Suppressor macrophage treated with lipopolysaccharide for 1 hour (primary cell): ENCODE measurements at places on chromosomes 3 and 15.

DNA sequence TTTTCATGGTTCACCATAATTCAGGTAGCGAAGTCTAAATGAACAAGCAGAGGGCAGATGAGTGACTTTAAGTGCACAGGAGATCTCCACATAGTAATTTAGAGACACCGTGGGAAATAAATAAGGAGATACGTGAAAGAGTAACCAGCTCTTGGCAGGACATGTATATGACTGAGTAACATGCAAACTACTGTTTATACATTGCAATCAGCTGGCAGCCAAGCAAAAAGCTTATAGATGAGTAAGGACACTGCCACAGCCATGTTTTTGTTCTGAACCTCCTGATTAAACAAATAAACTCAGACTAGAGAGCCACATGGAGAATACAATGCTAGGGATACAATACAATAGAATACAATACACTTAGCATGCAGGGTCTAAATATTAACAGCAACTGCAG, 252.4 kb downstream of the FHIT start:
- DNase-seq: no peak

GRCh38 chr15:55799291-55800212, 56.6 kb upstream of the PRTG start:
- DNase-seq: peak; percentile 32

GRCh38 chr3:193772422-193772763, 179.4 kb downstream of the OPA1 start:
- no peak for DNase-seq

DNA sequence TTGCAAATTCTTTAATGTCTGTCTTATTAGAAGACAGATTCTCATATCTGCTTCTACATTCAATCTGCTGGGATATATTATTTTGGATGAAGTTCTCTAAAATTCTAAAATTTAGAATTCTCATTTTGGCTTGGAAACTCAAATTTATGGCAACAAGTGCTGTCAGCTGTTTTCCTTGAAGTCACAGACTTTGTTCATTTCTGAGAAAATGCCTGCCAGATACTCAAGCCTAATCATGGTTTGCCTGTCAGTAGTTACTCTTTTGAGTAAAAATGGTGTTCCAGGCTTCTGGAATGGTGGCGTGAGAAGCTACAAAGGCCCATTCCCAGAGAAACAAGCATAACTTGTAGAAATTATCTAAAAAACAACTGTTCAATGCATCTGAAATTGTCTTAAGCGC, 115.8 kb downstream of the CTNNB1 start:
- DNase-seq: no peak

GRCh38 chr3:154217671-154218070, 96.5 kb downstream of the ARHGEF26 start:
- DNase-seq: no peak
